ENCODE measurements at places on chromosomes 4 and X. TPM values are rescaled to one million over a fixed set of nuclear protein-coding genes. Genes with fewer than 3 reads are reported as not detected.

DNA sequence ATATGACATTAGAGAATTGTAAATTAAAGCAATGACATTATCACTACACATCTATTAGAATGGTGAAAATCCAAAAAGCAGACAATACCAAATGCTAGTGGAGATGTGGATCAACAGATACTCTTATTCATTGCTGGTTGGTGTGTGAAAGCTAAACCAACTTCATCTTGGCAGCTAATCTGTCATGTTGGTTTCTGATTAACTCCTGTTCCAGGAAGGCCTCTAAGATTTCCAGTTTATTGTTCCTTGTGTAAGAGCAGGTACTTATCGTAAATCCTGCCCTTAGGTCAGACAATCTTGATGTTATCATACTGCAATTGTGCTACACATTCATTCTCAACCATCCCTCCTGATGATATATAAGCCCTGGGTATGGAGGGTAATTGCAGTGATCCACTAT, 809.0 kb upstream of the DIAPH2 start:
- H3K36me3 ChIP-seq = no peaks in the 10 kb centered on the region
- DNase-seq = no peak
- peaks cover 5% of the 10 kb centered on the region for H3K4me1 ChIP-seq
- no peaks in the 10 kb centered on the region for H3K27me3 ChIP-seq
- H3K27ac ChIP-seq = peak overlapping the region; percentile 14

GRCh38 chr4:89303814-89304388, 3.7 kb downstream of the GPRIN3 start:
- H3K4me1 ChIP-seq = peaks cover 50% of the 10 kb centered on the region
- no peak overlapping the region for H3K4me3 ChIP-seq
- H3K36me3 ChIP-seq = no peaks in the 10 kb centered on the region
- no peaks in the 10 kb centered on the region for H3K27me3 ChIP-seq

- no peaks in the 10 kb centered on the region for H3K36me3 ChIP-seq
- H3K4me1 ChIP-seq = peaks cover 6% of the 10 kb centered on the region
- no peak overlapping the region for H3K4me3 ChIP-seq
- H3K27me3 ChIP-seq = no peaks in the 10 kb centered on the region
- no peak overlapping the region for H3K27ac ChIP-seq
Observed at GRCh38 chrX:8849458-8849857, 48.3 kb upstream of the FAM9A start.

- H3K27me3 ChIP-seq = no peaks in the 10 kb centered on the region
- H3K27ac ChIP-seq = peak overlapping the region; percentile 53
- H3K4me3 ChIP-seq = no peak overlapping the region
- H3K36me3 ChIP-seq = peaks cover 40% of the 10 kb centered on the region
- peaks cover 34% of the 10 kb centered on the region for H3K4me1 ChIP-seq
Observed at GRCh38 chr4:24564488-24564887, 19.9 kb downstream of the DHX15 start.

DNA sequence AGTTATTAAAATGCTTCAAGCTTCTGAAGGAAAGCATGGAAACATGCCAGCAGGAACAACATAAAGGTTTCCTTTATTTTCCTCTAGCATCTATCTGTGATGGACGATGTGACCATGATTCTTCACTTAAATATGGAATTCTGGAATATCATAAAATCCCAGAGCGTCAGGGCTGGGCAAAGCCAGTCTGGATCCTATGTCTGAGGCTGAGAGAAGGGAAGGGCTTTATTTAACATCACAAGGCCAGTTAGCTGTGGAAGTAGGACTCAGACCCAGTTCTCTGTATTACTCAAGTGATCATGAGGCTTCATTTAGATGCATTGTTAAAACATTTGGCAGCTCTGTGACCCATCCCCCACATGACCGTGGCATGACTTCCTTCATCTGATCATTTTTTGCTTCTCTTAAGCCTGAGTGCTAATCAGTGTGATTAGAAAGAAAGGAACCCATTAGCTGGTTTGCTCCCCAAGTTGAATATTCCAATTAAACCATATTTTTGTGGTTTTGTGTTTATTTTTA, 40.9 kb upstream of the EOLA2 start:
- H3K27me3 ChIP-seq = no peaks in the 10 kb centered on the region
- H3K4me3 ChIP-seq = no peak overlapping the region
- peaks cover 5% of the 10 kb centered on the region for H3K4me1 ChIP-seq
- no peak for DNase-seq
- no peak overlapping the region for H3K27ac ChIP-seq
- no peaks in the 10 kb centered on the region for H3K36me3 ChIP-seq

- H3K27me3 ChIP-seq = no peaks in the 10 kb centered on the region
- DNase-seq = no peak
- H3K4me3 ChIP-seq = no peak overlapping the region
- H3K4me1 ChIP-seq = peaks cover 29% of the 10 kb centered on the region
- H3K27ac ChIP-seq = peak overlapping the region; percentile 67
Observed at GRCh38 chrX:45070116-45071007, 130.3 kb downstream of the DIPK2B start.

DNA sequence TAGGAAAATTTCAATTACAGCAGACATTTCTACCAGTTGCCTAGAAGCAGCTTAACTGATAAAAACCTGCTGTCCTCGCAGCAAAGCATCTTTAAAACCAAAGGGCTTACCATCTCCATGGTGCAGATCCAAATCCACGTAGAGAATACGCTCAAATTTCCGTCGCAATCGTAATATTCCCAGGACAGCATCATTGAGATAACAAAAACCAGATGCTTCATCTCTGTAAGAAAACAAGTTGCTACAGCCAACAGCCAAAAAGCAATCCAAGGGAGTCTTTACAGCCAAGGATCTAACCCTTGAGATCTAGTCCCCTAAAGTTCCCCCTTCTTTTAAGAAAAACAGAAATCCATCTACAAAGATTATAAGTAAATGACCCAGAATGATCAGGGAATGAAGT, 77.6 kb downstream of the HDAC8 start:
- H3K4me3 ChIP-seq = no peak overlapping the region
- H3K27ac ChIP-seq = no peak overlapping the region
- H3K36me3 ChIP-seq = peaks cover 19% of the 10 kb centered on the region
- H3K27me3 ChIP-seq = no peaks in the 10 kb centered on the region
- DNase-seq = no peak
- peaks cover 2% of the 10 kb centered on the region for H3K4me1 ChIP-seq

- H3K36me3 ChIP-seq = no peaks in the 10 kb centered on the region
- no peak for DNase-seq
- H3K4me1 ChIP-seq = peaks cover 9% of the 10 kb centered on the region
- H3K27ac ChIP-seq = peak overlapping the region; percentile 74
Observed at GRCh38 chrX:17860179-17860780, 818 bp downstream of the RAI2 start.

GRCh38 chrX:39377773-39378172, 576.5 kb downstream of the MID1IP1 start:
- H3K4me3 ChIP-seq = no peak overlapping the region
- no peaks in the 10 kb centered on the region for H3K27me3 ChIP-seq
- H3K36me3 ChIP-seq = no peaks in the 10 kb centered on the region
- no peaks in the 10 kb centered on the region for H3K4me1 ChIP-seq
- no peak for DNase-seq

DNA sequence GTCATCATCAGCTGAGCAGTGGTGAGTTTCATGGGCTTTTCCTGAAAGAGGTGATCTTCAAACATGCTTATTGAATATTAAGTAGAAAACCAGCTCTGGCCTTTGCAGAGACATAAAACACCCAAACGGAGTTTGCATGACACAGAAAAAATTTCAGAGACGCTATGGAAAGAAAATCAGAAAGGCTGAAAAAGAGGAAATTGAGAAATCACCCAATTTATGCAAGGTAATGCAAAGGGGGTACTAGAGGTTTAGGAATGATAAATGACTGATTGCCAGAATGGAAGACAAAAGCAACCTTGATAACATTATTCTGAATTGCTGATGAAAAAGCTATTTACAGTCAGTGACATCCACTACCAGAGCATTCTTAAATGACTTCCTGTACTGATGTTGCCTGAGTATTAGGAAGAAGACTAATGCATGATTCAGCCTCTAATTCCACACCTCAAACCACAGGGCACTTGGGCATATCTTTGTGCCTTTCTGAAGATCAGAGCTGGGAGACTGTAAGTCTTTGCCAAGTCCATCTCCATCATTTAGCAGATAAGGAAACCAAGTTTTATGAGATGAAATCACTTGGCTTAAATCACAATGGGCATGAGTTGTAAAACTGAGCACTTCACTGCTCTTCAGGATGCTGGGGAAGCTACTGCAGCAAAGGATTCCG, 565.7 kb downstream of the PPARGC1A start:
- no peaks in the 10 kb centered on the region for H3K27me3 ChIP-seq
- peaks cover 4% of the 10 kb centered on the region for H3K4me1 ChIP-seq
- no peak overlapping the region for H3K4me3 ChIP-seq
- H3K36me3 ChIP-seq = no peaks in the 10 kb centered on the region
- H3K27ac ChIP-seq = no peak overlapping the region
- DNase-seq = no peak

DNA sequence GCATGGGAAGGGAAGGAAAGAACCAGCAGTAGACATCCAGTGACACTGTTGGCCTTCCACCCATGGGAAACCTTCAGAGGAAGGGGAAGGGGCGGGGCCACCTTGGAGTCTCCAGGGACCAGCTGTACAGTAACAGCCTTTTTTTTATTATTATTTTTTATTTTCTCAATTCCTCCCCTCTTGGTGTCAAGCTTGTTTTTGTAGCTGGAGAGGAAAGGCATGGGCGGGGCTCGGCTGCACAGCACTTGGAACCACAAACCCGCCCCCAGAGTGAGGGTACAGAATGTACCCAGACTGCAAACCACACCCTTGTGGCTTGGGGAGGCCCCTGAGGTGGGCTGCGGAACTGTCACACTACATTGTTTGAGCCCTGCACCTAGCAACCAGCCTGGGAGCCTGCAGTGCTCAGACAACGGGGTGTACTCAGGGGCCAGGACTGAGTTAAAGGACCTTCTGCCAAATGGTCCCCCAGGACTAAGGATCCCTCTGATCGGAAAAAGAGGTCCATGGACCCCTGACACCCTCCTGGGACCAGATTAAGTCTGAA, 45.7 kb downstream of the PRPS1 start:
- H3K27ac ChIP-seq = no peak overlapping the region
- DNase-seq = no peak
- H3K27me3 ChIP-seq = peaks cover 40% of the 10 kb centered on the region
- H3K4me3 ChIP-seq = no peak overlapping the region

GRCh38 chr4:140816806-140817510, 60.8 kb upstream of the TBC1D9 start:
- H3K36me3 ChIP-seq = no peaks in the 10 kb centered on the region
- no peak overlapping the region for H3K4me3 ChIP-seq
- H3K27ac ChIP-seq = no peak overlapping the region
- peaks cover 4% of the 10 kb centered on the region for H3K27me3 ChIP-seq
- H3K4me1 ChIP-seq = no peaks in the 10 kb centered on the region

GRCh38 chr4:186037692-186038658, 31.0 kb upstream of the TLR3 start:
- peaks cover 28% of the 10 kb centered on the region for H3K27me3 ChIP-seq
- DNase-seq = peak; percentile 31
- no peaks in the 10 kb centered on the region for H3K4me1 ChIP-seq

- peaks cover 20% of the 10 kb centered on the region for H3K4me1 ChIP-seq
- H3K27me3 ChIP-seq = no peaks in the 10 kb centered on the region
- no peaks in the 10 kb centered on the region for H3K36me3 ChIP-seq
- H3K27ac ChIP-seq = no peak overlapping the region
- no peak overlapping the region for H3K4me3 ChIP-seq
- no peak for DNase-seq
Observed at GRCh38 chr4:119093042-119093827, 42.4 kb upstream of the MYOZ2 start.

DNA sequence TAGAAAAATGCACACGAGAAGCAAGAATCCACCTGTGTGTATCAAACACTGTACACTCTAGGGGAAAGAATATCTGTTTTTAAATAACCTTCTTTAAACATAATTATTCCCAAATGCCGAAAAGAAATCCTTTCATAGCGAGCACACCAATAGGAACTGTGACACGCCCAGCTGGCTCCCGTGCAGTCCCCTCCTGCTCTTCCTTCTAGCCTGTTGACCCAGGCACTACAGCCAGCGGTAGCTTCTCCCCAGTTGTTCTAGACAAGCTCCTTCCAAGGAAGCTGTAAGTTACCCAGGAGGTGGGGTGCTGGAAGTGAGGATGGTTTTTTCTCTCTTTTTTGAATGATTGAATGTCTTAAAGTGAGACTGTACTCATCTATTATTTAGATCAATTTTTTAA, 19.5 kb upstream of the NOCT start:
- H3K27me3 ChIP-seq = no peaks in the 10 kb centered on the region
- H3K4me3 ChIP-seq = no peak overlapping the region
- no peak overlapping the region for H3K27ac ChIP-seq

GRCh38 chrX:148540671-148541583, 40.5 kb downstream of the AFF2 start:
- H3K27ac ChIP-seq = no peak overlapping the region
- no peaks in the 10 kb centered on the region for H3K36me3 ChIP-seq
- H3K4me3 ChIP-seq = no peak overlapping the region
- H3K27me3 ChIP-seq = peaks cover 3% of the 10 kb centered on the region
- DNase-seq = no peak
- peaks cover 16% of the 10 kb centered on the region for H3K4me1 ChIP-seq

GRCh38 chr4:10288830-10289537, 168.2 kb downstream of the ZNF518B start:
- no peak overlapping the region for H3K27ac ChIP-seq
- no peak for DNase-seq
- H3K4me3 ChIP-seq = no peak overlapping the region
- H3K27me3 ChIP-seq = peaks cover 4% of the 10 kb centered on the region
- H3K4me1 ChIP-seq = no peaks in the 10 kb centered on the region

- no peaks in the 10 kb centered on the region for H3K4me1 ChIP-seq
- no peak for DNase-seq
- H3K27me3 ChIP-seq = no peaks in the 10 kb centered on the region
- H3K4me3 ChIP-seq = no peak overlapping the region
- H3K36me3 ChIP-seq = no peaks in the 10 kb centered on the region
Observed at GRCh38 chrX:40485102-40485826, 95.5 kb upstream of the ATP6AP2 start.

GRCh38 chrX:53156207-53156596, 62.3 kb downstream of the KANTR start:
- no peak overlapping the region for H3K4me3 ChIP-seq
- no peak for DNase-seq
- peaks cover 2% of the 10 kb centered on the region for H3K4me1 ChIP-seq

TRAPPC2 gene
- total RNA-seq = 23.4 TPM

BEX4 gene
- 68.1 TPM for total RNA-seq

TEC gene
- total RNA-seq = 3.4 TPM

SFRP2 gene
- 3.2 TPM for total RNA-seq

MAGEE1 gene
- total RNA-seq = 9.6 TPM

GC gene
- total RNA-seq = 168 TPM

NOX1 gene
- not detected for total RNA-seq

AMOT gene
- total RNA-seq = 444 TPM

ODAPH gene
- total RNA-seq = not detected

LDB2 gene
- total RNA-seq = 0.82 TPM

SPIN2A gene
- 2.2 TPM for total RNA-seq

Measured in progenitor cell of endocrine pancreas (in vitro differentiated cells).